ENCODE measurements at places on chromosomes 11 and 22.

- no peak for DNase-seq
Observed at GRCh38 chr11:21825127-21825526, 367.8 kb upstream of the ANO5 start.

DNA sequence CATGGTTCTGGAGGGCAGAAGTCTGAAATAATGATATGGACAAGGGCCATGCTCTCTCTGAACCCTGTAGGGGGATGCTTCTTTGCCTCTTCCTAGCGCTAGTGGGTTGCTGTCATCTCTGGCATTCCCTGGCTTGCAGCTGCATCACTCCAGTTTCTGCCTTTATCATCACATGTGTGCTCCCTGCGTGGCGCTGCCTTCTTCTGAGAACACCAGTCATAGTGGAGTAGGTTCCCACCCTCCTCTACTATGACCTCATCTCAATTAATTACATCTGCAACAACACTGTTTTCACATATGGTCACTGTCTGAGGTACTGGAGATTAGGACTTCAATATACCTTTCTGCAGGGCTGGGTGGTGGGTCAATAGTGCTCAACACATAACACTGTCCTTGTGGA, 402.3 kb upstream of the NARS2 start:
- no peak for DNase-seq

DNA sequence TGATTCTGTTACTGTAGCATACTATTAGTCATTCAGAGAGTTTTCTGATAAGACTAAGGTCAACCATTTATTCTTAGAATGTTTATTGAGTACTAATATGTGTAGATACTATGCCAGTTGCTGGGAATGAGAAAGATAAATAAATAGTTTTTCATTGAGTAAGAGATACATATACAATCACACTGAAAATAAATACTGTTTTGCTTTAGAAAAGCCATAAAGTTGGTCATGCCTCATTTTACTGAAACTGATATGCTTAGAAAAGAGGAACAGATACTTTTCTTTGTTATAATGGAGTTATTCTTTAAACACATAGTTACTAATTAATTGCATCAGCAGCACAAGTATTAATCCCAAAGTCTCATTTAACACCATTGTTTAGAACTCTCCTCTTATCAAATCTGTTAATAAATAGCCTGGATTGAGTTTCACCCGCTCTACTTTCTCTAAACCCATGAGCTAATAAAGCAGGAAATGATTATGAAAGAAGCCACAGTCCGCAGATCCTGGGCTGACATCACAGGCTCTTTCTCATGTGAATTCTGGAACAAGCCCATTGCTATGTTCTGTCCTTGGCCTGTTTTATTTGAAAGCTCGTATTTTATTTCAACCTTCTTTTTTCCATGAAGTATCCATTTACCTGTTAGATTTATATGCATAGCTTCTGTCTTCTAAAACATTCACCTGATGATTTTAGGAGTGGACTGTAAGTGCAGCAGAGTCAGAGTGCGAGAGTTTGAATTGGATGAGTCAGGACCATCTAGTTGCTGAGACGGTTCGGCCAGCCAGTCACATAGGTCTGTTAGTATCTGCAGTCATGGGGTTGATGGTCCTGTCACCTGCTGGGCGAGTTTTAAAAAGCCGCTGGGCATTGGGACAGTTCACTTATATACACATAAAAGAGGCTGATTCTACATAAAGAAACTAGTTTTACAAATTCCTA, 35.5 kb downstream of the PIWIL4 start:
- no peak for DNase-seq

GRCh38 chr11:73556966-73557365, 40.9 kb downstream of the FAM168A start:
- no peak for DNase-seq

Data from effector CD4-positive, alpha-beta T cell (primary cell).